ENCODE measurements at places on chromosomes 1 and 21.

GRCh38 chr21:37402251-37402867, 35.8 kb downstream of the DYRK1A start:
- DNase-seq = no peak

- no peak for DNase-seq
Measured at GRCh38 chr21:33401630-33401992, 1.6 kb upstream of the IFNGR2 start.

GRCh38 chr1:10604966-10605365, 130.2 kb downstream of the PEX14 start:
- no peak for DNase-seq

GRCh38 chr1:1980467-1981141, 23.0 kb downstream of the CFAP74 start:
- DNase-seq = no peak

DNA sequence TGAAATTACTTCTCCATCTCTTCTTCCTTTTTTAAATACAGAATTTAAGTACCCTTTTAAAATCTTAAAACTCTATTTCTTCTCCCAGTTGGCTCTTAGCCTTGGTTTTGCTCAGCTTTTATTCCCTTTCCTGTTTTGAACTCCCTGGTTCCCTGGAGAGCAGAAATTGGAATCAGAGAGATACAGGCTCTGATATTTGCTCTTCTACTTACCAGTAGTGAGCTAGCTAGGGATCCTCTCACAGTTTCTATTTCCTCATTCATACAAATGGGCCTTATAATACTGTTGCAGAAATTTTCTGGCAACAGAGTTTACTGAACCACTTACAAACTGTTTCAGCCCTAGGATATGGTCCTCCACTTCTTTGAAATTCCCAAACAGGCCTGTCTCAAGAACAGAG, 606.3 kb downstream of the NUF2 start:
- no peak for DNase-seq

GRCh38 chr1:15402809-15403450, 6.8 kb upstream of the EFHD2 start:
- DNase-seq = no peak

- DNase-seq = peak; percentile 71
Measured at GRCh38 chr1:7388488-7389185, 382.5 kb upstream of the VAMP3 start.

GRCh38 chr1:45979778-45980176, 152.7 kb downstream of the PIK3R3 start:
- no peak for DNase-seq

DNA sequence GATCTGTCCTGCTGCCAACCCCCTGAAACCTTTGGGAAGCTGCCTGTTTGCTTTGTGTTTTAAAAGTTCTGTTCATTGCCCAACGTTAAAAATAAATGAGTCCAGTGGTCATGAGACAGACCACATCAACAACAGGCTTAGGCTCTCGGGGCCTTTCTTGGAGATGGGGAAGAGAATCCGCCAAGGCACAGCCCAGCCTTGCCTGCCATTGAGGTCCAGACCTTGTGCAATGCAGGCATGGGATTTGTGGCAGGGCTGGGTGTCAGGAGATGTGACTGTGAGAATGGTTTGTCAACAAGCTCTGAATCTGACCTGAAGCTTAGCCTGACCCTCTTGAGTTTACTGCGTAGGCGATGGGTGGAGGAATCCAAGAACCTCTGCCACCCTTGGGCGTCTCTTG, 4.2 kb downstream of the SPSB1 start:
- DNase-seq = no peak

DNA sequence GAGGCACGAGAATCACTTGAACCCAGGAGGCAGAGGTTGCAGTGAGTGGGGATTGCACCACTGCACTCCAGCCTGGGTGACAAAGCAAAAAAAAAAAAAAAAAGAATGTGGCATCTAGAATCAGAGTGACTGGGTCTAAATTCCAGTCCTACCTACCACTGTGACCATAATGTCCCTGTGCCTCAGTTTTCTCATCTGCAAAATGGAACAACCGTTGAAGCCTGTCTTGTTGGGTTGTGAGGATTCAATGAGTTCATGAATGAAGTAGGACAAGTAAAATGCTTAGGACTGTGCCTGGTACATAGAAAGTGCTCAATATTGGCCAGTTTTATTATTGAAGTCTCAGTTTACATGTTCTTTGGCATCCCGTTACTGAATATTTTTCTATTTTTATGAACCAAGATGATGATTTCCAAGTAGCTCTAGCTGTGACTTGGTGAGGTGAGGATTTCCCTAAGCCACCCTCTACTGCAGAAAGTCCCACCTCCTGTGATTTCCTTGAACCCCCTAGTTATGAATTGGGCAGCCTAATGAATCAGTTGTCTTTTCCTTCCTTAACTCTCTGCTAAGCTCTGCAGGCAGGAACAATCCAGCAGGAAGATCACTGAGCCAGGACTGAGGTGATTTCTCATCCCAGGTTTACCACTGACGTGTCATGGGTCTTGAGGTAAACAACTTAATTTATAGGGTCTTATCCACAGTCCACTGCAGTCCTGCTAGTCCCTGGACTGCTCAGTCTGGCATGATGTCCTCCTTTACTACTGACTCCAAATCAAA, 18.9 kb upstream of the MEAF6 start:
- DNase-seq = no peak

DNA sequence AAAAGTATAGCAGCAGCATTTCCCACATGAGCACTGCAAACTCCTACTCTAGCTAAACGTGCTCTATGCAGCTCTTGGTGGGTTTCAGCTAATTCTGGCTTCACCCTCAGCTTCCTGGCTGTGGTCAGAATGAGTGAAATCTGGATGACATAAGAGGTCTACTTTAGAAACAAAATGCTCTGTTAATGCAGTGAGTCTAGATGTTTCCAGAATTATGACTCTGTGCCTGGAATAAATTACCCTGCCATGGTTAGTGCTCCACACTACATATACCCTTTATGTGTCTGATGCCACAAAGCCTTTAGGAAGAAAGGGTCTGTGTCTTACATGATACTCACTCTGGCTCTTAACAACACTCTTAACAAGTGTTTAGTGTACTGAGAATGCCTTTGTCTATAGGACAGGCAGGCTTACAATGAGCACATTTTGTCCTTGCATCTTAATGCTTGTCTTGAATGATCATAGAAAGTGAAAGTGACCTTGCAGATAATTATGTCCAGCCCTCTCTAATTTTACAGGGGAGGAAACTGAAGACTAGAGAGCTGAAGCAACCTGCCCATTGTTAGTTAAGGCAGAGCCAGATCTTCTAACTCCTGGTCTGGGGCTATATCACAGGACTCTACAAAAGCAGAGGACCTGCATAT, 9.2 kb downstream of the S100A10 start:
- no peak for DNase-seq

DNA sequence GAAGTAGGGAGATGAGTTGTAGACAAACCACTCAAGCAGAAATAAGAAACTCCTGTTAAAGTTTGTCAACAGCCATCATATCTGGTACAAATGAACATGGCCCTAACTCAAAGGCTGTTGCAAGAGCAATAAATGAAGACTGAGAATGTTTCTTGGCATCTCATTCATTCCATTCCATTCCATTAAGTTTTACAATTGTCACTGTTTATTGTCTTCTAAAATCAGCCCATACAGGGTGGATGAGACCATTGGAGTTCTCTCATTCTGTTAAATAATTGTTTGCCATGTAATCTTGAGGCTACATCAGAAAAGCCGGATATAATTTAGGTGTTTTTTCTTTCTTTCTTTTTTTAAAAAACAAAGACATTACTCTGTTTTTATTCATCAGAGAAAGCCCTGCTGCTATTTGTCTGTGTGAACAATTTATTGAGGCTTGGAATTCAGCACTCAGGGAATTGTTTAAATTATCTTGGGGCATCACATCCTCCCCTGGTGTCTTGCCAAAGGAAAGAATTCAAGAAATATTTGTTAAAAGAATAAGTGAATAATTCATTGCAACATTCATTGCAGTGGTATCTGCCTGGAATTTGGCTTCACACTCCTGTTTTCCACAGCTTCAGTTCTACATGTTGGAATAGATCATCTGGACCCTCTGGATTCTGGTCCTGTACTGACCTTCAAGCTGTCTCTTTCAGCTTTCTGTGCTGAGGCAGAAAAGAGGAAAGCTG, 604.5 kb downstream of the PLPP3 start:
- DNase-seq = no peak

DNA sequence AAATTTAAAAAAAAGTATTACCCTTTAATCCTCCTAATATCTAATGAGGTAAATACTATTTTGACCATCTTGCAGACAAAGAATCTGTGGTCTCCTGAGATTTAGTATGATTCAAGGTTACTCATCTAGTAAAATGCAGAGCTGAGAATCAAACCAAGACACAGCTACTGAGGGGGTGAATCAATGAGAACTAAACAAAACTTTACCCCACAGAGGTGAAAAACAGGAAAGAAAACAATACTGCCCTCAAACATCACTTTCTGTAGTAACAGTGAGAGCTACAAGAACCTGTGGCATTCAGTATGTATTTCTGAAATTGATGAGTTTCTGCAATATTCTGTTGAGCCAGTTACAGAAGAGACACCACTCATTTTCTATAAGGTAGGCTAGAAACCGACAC, 85.1 kb downstream of the JAK1 start:
- DNase-seq = no peak

DNA sequence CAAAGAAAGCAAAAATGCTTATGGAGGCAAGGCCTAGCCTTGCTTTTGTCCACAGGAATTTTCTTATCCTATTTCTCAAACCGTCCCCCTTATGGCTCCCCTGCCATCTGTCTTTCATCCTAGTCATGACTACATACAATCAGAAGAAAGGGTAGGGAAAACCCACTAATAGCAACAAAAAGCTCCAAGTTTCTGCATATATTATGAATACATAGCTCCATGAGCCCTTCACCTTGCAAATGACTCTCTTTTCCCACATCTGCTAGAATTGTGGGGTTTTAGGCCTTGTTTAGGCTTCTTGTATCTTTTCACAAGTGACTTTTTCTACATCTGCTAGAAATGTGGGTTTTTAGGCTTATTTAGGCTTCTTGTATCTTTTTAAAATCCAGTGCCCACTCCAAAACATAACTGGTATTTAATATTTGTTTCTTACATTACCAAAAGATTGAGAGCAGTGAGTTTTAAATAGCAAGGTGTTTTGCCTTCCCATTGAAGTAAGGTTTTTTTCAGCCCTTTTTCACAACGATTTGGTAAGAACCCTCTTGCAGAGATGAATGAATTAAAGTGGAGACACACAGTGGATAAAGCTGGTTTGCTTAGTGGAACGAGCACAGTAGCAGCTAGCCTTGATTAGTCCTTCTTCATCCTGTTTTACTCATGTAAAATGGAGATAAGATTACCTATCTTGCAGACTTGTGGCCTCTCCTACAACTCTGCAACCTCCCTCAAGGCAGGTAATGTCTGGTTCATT, 4.4 kb downstream of the GADD45A start:
- DNase-seq = no peak

DNA sequence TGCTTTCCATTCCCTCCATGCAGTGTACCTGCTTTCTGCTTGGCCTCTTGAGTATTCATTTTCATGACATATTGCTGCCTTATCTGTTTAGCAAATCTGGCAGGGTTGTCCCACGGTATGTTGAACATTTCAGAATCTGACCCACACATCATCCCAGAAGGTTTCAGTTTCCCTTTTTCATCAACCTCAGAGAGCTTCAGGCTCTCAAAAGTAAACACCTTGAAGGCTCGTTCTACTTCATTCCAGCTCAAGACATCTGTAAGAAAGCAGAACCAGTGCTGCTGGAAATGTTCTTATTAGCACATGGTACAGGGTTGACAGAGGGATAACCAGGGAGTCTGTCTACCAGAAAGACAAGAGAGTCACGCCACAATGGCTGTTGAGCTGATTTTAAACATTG, 103.6 kb downstream of the SPAG17 start:
- no peak for DNase-seq

- DNase-seq = no peak
Measured at GRCh38 chr1:192966073-192966472, 93.1 kb downstream of the UCHL5 start.

GRCh38 chr1:214361636-214362035, 80.7 kb downstream of the SMYD2 start:
- DNase-seq = no peak

- no peak for DNase-seq
Measured at GRCh38 chr21:19228226-19228625, 824.6 kb upstream of the TMPRSS15 start.

DNA sequence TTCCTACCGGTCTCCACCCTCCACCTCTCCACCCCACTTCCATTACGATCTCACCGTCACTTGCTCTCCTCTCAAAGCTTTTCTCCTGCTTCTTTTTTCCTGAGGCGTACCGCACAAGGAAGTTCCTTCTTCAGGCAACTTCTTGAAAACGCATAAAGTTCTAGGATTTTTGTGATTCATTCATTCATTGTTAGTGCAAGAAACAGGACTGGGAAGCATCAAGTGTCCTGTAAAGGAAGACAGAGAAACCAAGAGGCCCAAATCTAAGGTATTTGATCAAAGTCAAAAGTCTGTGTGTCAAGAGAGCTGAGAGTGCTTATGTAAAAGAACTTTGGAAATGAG, 1.3 kb upstream of the RCC2 start:
- DNase-seq = no peak

DNA sequence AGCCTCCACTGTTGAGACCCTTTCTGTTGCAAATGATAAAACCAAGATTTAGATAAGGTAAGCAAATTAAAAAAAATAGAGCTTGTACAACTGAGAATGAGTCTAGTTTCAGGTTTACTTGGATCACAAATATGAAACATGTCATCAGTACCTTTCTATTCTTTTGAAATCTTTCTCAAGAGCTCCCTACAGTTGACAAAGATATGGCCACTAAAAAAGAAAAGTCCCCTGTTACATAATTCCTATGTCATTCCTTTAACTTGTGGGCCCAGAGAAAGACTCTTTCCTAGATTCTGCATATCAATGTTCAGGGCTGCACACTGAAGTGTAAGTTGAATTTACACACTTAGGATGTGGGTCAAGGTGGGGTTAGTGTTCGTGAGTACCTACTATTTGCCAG, 168.1 kb downstream of the PLA2G4A start:
- DNase-seq = no peak

- DNase-seq = no peak
Measured at GRCh38 chr1:187721216-187721615, 892.5 kb downstream of the PLA2G4A start.

DNA sequence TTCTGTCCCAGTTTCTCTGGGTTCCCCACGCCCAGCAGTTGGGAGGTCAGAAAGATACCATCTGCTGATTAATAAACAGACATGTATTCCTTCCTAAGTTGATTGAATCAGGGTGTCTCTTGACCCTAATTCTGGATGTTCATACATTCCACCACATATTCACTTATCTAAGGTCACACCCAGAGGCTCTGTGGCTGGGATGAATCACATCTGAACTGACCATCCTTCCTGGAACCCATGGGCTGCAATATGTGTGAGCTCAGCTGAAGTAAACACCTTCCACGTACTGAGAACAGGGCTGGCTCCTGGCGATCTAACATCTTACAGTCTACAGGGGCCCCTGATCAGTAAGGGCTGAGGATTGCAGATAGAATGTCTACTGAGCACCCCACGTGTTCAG, 20.5 kb upstream of the TRABD2B start:
- no peak for DNase-seq

All from hypothalamus (tissue), 51 donors.